Right cardiac atrium (tissue), 5 donors: ENCODE measurements at places on chromosomes 2 and 18. TPM values are rescaled to one million over a fixed set of nuclear protein-coding genes. Genes with fewer than 3 reads are reported as not detected.

EGR4 gene
- 0.48 TPM for polyA plus RNA-seq

CDK5R2 gene
- polyA plus RNA-seq = 0.09 TPM

SLC14A1 gene
- 11.5 TPM for polyA plus RNA-seq

GDF7 gene
- 0.25 TPM for polyA plus RNA-seq

C2orf78 gene
- polyA plus RNA-seq = not detected

CENPA gene
- polyA plus RNA-seq = 0.18 TPM

NETO1 gene
- 0.57 TPM for polyA plus RNA-seq

L3MBTL4 gene
- 4.9 TPM for polyA plus RNA-seq

EPB41L3 gene
- 8.7 TPM for polyA plus RNA-seq

IFT172 gene
- polyA plus RNA-seq = 25.4 TPM

ARHGAP15 gene
- 8.2 TPM for polyA plus RNA-seq

HPCAL1 gene
- 32.0 TPM for polyA plus RNA-seq

IL1RL2 gene
- polyA plus RNA-seq = 0.07 TPM

NYAP2 gene
- polyA plus RNA-seq = not detected

C1QL2 gene
- polyA plus RNA-seq = not detected

CD207 gene
- polyA plus RNA-seq = 0.18 TPM

RND3 gene
- polyA plus RNA-seq = 16.4 TPM

G6PC2 gene
- polyA plus RNA-seq = not detected

IL37 gene
- polyA plus RNA-seq = not detected

NEDD4L gene
- 25.7 TPM for polyA plus RNA-seq

C2orf15 gene
- polyA plus RNA-seq = 0.25 TPM

SCYGR5 gene
- not detected for polyA plus RNA-seq

ACADL gene
- 2.8 TPM for polyA plus RNA-seq

OR6B2 gene
- polyA plus RNA-seq = not detected

GALNT5 gene
- 0.34 TPM for polyA plus RNA-seq

ATOH8 gene
- 57.8 TPM for polyA plus RNA-seq

ANKRD53 gene
- polyA plus RNA-seq = 1.3 TPM

HRH4 gene
- not detected for polyA plus RNA-seq

LCLAT1 gene
- polyA plus RNA-seq = 5.1 TPM

ANKRD30B gene
- not detected for polyA plus RNA-seq

ACKR3 gene
- 22.5 TPM for polyA plus RNA-seq

DYNAP gene
- not detected for polyA plus RNA-seq

LTBP1 gene
- polyA plus RNA-seq = 53.0 TPM

CDK15 gene
- 0.25 TPM for polyA plus RNA-seq

CIB4 gene
- not detected for polyA plus RNA-seq

PLGLB1 gene
- 0.81 TPM for polyA plus RNA-seq

GYPC gene
- 113 TPM for polyA plus RNA-seq

IL36B gene
- not detected for polyA plus RNA-seq

TBR1 gene
- polyA plus RNA-seq = 0.02 TPM

STRN gene
- 7.7 TPM for polyA plus RNA-seq

INHA gene
- polyA plus RNA-seq = 28.7 TPM

EXOC6B gene
- 17.5 TPM for polyA plus RNA-seq

ASTL gene
- not detected for polyA plus RNA-seq

ABHD1 gene
- 5.1 TPM for polyA plus RNA-seq

NEU2 gene
- polyA plus RNA-seq = not detected

GTF2A1L gene
- polyA plus RNA-seq = not detected

DSG2 gene
- 24.8 TPM for polyA plus RNA-seq

CYP20A1 gene
- polyA plus RNA-seq = 9.8 TPM

REEP1 gene
- 16.5 TPM for polyA plus RNA-seq

C2orf80 gene
- not detected for polyA plus RNA-seq

TACR1 gene
- 0.07 TPM for polyA plus RNA-seq

XIRP2 gene
- polyA plus RNA-seq = 50.4 TPM

PROM2 gene
- 0.79 TPM for polyA plus RNA-seq

ASPRV1 gene
- 0.84 TPM for polyA plus RNA-seq

IL1R2 gene
- 1.9 TPM for polyA plus RNA-seq

DSC2 gene
- polyA plus RNA-seq = 6.6 TPM
